Nephron progenitor cell (in vitro differentiated cells): ENCODE measurements at places on chromosomes 11 and 22.
A peak's percentile ranks its signal among the peaks of the same experiment; 100 is the strongest.

- DNase-seq: peak; percentile 91
These were observed 18.4 kb downstream of the BCL9L start for GRCh38 chr11:118907051-118908042.

DNA sequence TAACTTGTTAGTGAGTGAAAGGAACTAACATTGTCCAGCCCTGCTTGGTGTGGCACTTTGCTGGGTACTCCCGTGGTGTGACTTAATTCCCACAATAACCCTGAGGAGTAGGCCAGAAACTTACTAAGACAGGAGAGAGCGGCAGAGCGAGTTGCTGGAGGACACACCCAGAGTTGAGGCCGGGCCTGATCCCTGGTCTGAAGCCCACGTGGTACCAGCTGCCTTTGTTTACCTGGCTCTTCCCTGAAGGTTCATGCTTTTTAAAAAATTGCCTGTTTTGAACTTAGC, 594 bp downstream of the MPST start:
- no peak for DNase-seq

GRCh38 chr11:112765337-112765736, 195.9 kb upstream of the NCAM1 start:
- no peak for DNase-seq

- no peak for DNase-seq
These were observed 13.8 kb downstream of the MMP20 start for GRCh38 chr11:102611291-102611690.

DNA sequence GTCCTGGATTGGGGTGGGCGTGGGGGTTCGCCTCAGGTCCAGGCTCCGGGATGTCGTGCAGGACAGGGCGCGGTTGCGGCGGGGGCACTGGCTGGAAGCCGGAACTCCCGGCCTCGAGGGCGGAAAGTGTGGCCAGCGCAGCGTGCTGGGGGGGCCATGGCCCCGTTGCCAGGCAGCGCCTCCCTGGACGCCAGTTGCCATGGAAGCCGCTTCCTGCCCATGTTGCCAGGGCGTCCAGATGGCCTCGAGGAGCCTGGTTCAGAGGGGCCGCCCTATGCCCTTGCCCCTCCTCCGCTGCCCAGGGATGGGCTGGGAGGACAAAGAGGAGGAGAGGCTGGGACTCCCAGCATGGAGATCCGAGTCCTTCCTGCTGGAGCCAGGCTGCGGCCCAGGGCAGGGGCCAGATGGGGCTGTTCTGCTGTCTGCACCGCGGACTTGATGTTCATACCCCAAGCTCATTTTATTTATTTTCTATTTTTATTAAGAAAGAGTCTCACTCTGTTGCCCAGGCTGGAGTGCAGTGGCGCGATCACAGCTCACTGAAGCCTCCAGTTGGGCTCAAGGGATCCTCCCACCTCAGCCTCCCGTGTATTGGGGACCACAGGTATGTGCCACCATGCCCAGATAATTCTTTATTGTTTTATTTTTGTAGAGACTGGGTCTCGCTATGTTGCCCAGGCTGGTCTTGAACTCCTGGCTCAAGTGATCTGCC, 4.6 kb upstream of the CCDC188 start:
- no peak for DNase-seq

- DNase-seq: no peak
These were observed 8.6 kb downstream of the CCDC81 start for GRCh38 chr11:86383041-86383955.

- DNase-seq: no peak
These were observed 23.9 kb downstream of the RTN4RL2 start for GRCh38 chr11:57484141-57484710.

- no peak for DNase-seq
These were observed 15.2 kb downstream of the CCDC134 start for GRCh38 chr22:41815716-41816115.

DNA sequence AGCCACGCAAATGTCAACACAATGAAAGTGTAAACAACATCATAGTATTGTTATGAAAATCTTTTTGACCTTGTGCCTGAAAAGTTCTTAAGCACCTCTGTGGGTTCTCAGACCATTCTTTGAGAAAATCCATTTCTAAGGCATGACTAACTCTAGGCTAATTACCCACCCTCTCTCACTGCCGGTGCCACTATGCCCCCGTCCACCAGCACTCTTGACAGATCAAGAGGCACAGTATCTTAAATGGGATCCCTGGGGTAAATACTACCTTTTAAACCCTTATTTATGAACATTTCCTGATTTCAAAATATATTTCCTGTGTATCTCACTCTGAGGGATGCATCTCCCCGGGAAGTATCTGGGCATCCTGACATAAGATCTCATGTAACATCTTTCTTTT, 607.5 kb downstream of the METTL15 start:
- no peak for DNase-seq

GRCh38 chr11:2562890-2563212, 118.0 kb downstream of the KCNQ1 start:
- DNase-seq: no peak

DNA sequence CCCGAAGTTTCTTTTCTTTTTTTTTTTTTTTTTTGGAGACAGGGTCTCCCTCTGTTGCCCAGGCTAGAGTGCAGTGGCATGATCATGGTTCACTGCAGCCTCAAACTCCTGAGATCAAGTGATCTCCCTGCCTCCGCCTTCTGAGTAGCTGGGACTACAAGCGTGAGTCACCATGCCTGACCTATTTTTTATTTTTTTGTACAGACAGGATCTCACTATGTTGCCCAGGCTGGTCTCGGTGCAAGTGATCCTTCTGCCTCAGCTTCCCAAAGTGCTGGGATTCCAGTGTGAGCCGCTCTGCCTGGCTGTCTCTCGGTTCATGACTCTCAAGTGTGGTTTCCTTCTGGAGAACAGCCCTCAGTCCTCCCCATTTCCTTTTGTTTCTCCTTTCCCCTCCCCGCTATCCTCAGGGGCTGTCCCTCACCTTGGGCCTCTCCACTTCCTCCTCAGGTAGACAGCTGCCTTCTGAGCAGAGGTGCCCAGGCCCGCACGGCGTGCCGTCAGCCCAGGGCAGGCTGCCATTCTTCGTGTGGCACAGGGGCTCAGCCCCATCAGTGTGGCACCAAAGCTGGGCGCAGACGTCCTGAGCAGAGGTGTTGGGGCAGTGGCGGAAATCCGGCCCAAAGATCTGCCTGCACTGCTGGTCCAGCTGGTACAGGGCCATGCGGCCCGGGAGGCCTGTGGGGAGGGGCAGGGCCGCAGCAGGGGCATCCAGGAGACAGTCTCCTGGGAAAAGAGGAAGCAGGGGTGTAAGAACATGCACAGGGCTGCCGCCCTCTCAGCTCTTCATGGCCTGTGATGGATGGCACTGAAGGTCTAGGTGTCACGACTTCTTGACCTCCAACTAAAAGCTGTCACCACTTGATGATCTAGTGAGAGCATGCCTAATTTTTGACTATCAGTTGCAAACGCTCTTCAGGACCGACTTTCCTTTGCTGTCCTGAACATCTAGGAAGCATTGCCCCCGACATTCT, 14.0 kb downstream of the ADAMTS8 start:
- DNase-seq: peak; percentile 75

DNA sequence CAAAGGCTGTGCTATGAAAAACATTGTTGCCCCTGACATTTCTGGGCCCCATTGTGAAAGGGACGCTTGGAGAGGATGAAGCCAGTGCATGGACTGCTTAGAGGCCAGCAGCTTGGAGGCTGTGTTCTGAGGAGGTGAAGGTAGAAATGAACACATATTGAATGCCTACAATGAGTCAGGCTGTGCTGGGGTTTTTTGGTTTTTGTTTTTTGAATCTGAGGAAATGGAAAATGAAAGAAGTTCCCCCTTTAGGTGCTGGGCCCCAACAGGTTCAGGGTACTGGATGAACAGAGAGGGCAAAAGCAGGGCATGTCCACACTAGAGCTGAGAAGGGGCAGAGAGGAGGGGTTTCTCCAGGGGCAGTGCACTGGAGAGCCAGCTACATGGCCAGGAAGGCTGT, 166.1 kb upstream of the API5 start:
- no peak for DNase-seq

- DNase-seq: no peak
These were observed 12.8 kb upstream of the CLPB start for GRCh38 chr11:72446929-72447769.

- DNase-seq: no peak
These were observed 3.7 kb downstream of the SNRPD3 start for GRCh38 chr22:24559471-24559870.

DNA sequence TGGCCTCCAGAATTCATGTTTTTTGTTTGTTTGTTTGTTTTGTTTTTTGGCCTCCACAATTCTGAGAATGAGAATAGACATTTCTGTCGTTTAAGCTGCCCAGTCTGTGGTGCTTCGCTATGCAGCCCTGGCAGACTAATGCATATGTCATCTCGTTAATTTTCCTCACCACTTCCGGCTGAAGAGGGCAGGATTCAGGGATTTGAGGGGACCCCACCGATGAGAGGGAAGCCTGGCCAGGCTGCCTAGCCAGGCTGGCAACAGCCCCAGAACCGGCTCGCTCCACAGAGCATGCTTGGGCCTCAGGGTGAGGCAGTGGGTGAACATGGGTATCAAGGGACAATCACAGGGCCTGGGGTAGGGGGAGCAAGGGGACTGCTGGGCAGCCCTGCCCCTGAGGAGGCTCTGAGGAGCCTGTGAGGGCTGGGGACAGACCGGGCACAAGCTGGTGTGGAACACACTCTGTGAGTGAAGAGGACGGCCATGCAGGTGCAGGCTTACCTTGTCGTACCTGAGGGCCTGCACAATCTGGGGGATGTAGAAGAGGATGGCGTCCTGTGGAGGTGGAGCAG, 47.8 kb upstream of the SERPIND1 start:
- DNase-seq: no peak

GRCh38 chr22:38567531-38568285, 2.3 kb downstream of the DMC1 start:
- no peak for DNase-seq

DNA sequence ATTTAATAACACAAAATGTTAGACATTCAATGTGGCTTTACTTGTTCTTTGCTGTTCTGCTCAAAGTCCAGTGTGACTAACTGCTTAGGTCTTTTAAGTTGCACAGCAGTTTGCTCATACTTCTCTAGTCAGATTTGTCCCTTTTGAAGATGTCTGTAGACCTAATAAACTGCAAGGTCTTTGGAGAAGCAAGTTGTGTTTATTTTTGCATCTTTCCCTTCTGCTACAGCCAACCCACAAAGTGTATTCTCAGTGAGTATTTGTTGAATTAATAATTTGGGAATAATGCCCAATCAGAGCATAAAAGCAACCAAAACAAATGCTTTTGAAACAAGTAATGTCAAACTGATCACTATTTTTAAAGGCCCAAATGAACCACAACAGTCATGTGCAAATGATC, 312.5 kb downstream of the CADM1 start:
- DNase-seq: no peak

DNA sequence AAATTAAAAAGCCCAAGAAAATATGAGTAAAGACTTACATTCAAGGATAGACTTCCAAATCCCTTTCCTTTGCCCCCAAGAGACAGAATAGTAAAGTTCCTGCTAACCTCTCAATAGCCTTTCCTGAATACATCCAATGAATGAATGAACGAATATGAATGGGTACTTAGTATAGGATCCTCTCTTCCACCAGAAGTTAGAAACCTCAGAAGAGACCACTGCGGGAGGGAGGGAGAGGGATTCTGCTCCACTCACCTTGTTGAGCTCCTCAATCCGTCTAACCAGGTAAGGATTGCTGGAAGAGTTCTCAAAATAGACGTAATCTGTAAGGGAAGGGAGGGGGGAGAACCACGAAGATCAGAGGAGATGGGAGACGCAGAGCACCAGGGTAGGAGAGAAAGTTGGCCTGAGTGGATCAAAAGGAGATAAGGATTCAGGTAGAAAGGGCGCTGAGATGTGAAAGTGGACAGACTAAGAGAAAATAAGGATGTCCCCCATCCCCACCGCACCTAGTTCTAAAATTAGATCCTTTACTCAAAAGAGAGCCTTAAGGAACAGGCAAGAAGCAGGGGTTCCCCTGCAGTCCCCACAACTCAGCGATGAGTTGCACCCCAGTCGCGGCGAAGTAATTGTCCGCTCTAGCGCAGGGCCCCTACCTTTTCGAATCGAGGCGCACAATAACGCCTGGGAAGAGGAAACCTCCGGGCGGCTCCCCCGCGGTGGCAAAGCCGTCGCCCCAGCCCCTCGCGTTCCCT, 1.1 kb downstream of the MTA2 start:
- DNase-seq: no peak

DNA sequence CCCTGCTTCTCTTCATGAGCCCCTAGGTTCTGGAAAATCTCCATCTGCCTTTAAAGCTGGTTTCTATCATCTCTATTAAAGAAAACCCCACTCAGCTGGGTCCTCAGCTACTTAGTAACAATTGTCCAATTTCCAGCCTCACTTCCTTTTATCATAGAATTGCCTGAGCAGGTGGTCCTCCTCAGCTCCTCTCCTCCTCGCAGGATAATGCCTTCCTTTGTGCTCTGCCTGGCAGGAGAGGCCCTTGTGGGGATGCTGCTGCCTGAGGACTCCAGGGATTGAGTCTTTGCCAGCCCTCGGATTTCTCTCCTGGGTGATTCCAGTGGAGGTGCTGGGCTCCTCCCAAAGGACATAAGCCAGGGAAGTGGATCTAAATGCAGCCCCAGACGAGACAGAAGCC, 448.3 kb downstream of the INSC start:
- no peak for DNase-seq

- DNase-seq: no peak
These were observed 22.2 kb upstream of the CCDC34 start for GRCh38 chr11:27385245-27385644.

GRCh38 chr11:12226093-12226492, 115.7 kb downstream of the MICAL2 start:
- DNase-seq: no peak

GRCh38 chr11:64650923-64651523, 60.0 kb downstream of the SLC22A12 start:
- DNase-seq: peak; percentile 34

- peak; percentile 23 for DNase-seq
These were observed 8.6 kb downstream of the CCDC34 start for GRCh38 chr11:27354359-27354965.

DNA sequence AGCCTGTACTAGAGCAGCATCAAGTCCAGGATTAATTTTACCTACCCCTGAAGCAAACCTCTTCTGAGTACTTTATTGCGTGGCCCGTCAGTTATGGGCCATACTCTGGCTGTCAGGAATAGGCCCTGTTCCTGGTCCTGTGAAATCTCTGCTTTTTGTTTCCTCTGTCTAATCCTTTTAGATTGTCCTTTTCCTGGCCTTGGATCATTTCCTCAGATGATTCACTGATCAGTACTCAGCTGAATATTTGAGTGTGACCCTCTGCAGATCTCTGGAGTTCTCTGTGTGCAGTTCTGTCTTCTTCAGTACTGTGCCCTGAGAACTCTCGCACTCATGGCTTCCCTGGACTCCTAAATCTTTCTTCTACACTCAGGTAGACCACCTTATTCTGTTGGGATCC, 123.5 kb downstream of the UVRAG start:
- DNase-seq: no peak

DNA sequence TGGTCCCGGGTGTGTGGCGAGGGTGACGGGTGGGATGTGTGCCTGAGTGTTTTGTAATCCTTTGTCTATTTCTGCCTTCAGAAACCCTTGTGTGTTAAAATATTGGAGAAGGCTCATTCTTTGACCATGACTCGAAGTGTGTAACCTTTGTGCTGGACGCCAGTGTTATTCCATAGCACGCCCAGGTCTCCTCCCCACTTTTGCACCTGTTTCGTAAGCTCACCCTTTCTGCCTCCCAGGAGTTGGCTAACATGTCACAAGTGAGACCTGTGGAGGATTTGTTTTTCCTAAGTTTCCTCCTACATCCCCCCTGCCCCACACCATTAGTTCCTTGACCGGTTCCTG, 382 bp downstream of the C11orf54 start:
- no peak for DNase-seq

- no peak for DNase-seq
These were observed 194.0 kb upstream of the CADM1 start for GRCh38 chr11:115698243-115698642.

- DNase-seq: peak; percentile 80
These were observed 6.2 kb downstream of the TEAD1 start for GRCh38 chr11:12680246-12680939.
